WERI-Rb-1 (cell line): ENCODE measurements at places on chromosomes 4 and X.
A peak's percentile ranks its signal among the peaks of the same experiment; 100 is the strongest.

DNA sequence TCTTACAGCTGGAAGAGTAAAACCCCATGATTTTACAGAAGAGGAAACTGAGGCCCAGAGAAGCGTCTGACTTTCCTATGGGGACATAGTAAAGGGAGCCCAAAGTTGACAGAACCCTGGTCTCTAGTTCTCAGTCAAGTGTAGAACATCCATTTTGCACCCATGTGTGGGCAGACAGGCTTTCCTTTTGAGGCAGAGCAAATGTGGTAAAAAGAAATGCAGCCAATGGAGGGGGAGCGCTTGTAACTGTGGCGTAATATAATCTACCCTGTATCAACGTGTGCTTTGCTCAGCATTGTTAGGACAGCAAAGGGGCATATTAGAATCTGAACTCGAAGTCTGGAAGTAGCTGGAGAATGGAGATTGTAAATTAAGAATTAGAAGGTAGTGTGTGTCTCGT is 8.8 kb downstream of the MAMLD1 start:
- DNase-seq = no peak

DNA sequence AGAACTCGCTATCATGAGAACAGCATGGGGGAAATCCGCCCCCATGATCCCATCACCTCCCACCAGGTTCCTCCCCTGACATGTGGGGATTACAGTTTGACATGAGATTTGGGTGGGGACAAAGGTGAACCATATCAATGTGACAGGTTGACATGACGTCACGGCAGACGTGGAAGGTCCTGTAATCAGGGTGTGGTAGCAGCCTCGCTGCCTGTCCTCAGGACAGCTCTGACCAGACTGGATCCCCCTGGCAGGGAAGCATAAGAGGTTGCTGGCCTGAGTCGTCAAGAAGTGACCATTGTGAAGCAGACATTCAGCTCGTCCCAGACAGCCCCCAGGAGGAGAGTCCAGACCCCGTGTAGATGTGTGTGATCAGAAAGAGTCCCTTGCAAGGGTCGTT is 104.6 kb downstream of the TNIP2 start:
- no peak for DNase-seq

- DNase-seq = peak; percentile 11
Observed at GRCh38 chr4:44493924-44494323, 45.3 kb upstream of the KCTD8 start.

- no peak for DNase-seq
Observed at GRCh38 chr4:112109360-112110058, 35.7 kb upstream of the FAM241A start.

DNA sequence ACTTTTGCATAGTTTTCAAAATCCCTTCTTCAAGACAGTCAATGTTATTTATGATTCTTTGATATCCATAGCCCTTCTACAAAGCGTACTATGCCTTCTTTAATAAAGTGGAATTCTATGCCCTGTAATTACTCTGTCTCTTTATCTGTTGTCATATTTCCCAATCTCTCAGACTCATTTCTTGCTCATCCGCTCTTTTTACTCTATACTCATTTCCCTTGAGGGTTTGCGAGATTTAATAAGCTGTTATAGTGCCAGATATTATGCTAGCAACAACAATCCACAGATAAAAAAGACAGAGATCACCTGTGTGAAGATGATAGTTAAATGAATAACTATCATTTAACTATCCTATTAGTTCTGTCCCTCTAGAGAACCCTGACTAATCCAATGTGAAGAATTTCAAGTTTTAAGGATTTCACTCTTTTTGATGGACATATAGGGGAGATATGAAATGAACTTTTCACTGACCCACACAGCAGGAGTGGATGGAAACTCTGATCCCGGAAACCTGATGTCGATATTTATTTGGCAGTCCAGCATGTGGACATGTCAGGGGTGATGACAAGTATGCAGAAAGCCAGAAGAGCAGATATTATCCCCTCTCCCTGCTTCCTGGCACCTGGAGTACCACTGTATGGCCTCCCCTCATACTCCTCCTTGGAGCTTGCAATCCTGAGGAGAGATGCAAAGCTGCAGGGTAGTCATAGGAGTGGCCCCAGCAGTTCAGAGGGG is 49.7 kb downstream of the TMEM156 start:
- DNase-seq = no peak

GRCh38 chrX:129654652-129655546 is at the start of gene APLN:
Gene APLN (minus strand): TSS chrX:129654956. CDS start chrX:129654630, 326 bp downstream.
- peak; percentile 33 for DNase-seq

GRCh38 chr4:99594818-99595217 is 20.2 kb downstream of the MTTP start:
- DNase-seq = no peak

DNA sequence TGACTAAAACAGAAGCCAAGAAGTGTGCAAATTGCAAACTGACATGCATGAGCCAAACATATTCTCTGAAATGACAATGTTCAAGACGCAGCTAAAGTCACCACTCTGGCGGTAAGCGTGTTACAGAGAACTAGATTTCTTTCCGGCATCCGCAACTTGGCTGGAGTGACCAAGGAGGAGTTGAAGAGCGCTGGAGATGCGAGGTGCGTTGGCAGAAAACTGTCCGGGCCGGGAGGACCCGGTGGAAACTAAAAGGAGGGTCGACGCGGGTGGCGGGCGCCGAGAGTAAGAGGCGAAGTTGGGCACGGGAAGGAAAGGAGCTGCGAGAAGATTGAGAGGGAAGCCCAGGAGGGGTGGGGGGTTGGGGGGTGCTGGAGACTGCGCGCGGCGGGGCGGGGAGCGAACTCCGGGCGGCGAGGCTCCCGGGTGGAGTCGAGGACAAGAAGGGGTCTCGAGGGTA is 807 bp downstream of the SEL1L3 start:
- no peak for DNase-seq

GRCh38 chr4:181766061-181766548 is 477.1 kb upstream of the TENM3 start:
- no peak for DNase-seq

DNA sequence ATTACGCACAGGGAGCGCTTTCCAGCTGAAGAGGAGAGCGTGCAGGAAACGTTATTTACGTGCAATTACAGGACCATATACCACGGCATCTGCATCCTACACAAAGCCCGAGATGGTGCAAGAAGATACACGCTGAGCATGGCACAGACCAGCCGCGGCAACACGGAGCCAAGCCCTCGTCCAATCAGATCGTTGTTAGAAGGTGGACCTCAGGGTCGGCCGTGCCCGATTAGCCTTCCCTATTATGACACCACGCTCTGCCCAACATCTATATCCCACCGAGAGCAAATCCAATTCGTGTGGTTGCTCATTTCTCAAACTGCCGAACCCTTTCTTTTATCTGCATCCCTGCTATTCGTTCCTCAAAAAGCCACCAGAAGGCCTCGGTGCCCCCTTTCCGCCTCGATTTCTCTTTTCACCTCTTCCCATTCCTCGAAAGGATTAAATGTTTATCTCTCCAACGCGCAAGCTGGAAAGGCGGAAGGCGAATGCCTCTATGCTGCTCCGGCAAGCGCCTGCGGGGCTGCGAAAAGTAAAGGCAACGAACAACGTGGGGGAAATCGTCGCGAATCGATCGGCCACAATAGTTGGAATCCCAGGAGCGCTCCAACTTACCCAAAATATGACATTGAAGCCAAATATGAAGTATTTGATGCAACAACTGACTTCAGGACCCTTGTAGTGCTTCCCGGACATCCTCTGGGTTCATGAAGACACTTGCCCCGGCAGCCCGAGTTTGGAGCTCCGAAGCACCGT is 702 bp downstream of the TSPAN5 start:
- peak; percentile 82 for DNase-seq

DNA sequence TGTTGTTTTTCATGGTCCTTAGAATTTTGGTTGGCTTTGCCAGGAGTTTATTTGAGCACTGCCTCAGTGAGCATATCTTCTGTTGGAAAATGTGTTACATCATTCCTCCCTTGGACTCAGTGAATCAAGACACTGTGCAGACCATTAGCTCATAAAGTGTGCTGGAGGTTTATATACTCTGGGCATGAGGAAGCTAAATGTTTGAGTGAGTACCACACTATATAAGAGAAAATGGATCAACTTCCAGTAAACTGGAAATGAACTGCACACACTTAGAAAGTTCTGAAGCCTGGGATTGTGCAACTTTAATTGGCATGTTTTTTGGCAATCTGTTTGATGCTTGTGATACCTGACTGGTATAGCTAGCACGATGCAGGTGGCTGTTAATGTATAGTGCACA is 75.9 kb downstream of the LIMCH1 start:
- DNase-seq = no peak

- no peak for DNase-seq
Observed at GRCh38 chrX:102491766-102492165, 20.2 kb upstream of the TCP11X2 start.

DNA sequence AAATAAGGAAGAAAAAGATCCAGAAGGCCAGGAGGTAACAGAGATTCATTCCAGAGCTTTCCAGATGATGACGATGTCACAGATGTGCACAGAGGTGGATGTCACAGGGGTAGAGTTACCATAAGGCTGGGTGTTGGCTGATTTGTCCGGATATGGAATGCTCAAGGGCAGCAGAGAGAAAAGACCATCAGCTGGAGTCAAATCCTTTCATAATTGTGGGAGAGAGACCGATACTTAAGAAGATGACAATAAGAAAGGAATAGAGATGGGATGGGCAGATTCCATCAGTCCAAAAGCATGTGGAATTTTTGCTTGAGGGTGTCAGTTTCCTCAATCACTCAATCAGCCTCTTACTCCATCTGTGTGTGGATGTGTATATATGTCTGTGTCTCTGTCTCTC is 150.4 kb downstream of the CENPC start:
- no peak for DNase-seq

DNA sequence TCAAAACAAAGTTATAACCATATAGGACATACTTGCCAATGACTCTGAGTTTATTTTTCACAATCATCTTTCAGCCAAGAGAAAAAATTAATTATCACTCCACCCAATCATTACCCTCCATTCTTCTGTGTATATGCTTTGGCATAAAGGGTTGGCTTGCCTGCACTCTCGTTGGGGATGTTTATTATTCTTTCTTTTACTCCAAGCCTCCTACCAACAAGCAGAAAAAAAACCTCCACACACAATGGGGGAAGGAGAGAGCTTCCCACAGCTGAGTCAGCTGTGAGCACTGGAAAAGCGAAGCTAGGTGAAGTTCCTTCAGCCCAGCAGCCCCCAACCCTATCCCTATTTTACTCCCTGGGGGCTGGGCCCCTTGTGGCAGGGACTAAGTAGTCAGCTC is 1.5 kb downstream of the OPHN1 start:
- no peak for DNase-seq

- DNase-seq = no peak
Observed at GRCh38 chrX:126550816-126551215, 1.8 kb downstream of the DCAF12L1 start.

DNA sequence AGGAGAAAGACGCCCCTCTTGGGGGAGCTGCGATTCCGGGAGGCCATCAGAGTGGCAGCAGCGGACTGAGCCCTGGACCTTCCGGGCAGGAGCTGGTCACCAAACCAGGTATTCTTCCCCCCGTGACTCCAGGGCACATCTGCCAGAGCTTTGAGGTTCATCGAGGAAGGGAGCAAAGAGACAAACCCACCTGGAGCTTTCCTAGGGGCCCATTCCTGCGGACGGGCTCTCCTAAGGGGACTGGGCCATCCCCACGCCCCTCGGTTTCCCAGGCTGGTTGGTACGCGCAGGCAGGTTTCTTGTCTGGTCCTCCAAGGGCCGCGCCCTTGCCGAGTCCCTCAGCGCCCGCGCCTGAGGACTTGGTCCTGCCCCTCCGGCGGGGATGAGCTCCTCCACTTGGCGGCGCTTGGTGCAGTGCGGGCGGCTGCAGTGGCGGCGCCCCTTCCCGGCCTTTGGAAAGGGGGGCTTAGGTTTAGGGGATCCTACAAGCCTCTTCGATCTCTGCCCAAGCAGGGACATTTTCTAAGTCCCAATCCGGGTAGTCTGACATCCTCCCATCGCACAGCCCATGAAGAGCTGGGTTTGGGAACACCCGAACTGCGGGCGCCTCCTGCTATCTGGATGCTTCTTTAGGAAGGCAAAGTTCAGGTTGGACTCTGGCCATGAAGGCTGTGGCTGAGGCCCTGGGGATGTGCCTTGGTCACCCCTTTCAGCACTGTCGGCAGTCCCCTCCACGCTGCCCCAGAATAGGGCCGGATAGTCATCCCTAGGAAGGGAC is 538 bp downstream of the STBD1 start:
- peak; percentile 68 for DNase-seq

DNA sequence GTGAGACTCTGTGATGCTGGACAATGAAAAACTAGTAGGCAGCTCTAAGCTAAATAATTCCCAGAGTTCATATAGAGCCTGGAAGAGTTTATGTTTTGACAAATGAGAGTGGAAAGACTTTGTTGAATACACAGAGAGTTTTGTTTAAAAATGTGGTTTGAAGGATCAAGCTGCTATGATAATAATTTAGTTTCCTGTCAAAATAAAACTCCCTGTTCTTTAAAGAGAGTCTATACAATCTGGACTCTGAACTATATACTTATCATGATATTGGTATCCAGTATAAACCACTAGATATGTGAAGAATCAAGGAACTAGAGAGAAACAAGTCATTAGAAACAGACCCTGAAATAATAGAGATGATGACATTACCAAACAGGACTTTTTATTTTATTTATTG is 158.6 kb downstream of the C4orf33 start:
- DNase-seq = no peak

DNA sequence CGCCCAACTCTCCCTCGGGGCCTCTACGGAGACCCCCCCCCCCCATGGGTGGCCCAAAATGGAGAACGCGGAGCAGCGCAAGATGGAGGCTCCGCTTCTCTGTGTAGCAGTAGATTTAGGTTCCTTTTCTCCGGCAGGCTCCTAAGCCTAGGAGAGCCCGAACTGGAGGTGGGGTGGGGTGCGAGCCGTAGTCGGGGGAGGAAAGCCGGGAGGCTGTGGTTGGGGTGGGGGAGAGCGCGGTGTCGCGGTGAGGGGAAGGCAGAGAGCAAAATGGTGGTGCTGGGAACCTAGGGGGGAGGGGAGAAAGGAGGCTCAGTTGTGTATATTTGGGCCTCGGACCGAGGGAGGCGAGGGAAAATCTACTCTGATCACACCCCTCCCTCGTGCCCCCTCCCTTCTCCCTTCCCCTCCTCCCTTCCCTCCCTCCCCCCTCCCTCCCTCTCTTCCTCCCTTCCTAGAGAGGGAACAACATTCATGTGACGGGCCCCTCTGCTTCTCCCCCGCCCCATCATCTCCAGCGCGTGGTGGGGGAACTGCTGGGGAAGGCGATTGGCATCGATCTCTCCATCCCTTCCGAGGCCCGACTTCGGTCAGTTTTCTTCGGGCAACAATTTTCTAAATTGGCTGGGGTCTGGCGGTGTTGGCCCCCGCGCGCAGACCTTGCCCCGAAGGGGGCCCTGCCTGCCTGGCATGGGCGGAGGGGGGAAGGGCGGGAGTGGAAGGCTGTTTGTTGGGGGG is at the start of gene STAG2:
STAG2 (plus strand) TSS at position 439 of the 738 bp plus-strand sequence. CDS start 60,922 bp downstream, outside the sequence.
- peak; percentile 82 for DNase-seq

GRCh38 chr4:153950100-153950979 is 161.5 kb upstream of the SFRP2 start:
- DNase-seq = no peak

GRCh38 chr4:112898357-112899141 is 150.9 kb upstream of the ANK2 start:
- no peak for DNase-seq

GRCh38 chrX:57587062-57587461 is 4.7 kb upstream of the ZXDB start:
- DNase-seq = no peak
